Activated CD8-positive, alpha-beta memory T cell treated with anti-CD3 and anti-CD28 coated beads for 4 hours (primary cell): ENCODE measurements at places on chromosomes 7 and 10.

DNA sequence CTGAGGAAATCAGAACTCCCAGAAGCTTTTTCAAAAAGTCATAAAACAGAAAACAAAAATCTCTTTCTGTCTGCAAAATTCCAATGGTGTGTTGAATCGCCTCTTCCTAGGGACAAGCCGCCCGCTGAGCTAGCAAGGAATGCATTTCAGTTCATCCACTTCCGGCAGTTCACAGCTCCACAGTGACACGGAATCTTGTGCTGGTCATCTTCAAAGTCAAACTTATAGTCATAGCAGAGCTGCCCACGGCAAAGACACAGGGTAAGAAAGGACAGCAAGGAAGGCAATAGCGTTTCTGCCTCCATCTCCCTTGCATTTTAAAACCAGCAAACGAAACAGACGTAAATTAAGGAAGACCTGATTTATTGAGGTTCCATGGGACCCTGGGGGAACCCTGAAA lies 111.2 kb downstream of the GALNT11 start:
- no peak for DNase-seq

DNA sequence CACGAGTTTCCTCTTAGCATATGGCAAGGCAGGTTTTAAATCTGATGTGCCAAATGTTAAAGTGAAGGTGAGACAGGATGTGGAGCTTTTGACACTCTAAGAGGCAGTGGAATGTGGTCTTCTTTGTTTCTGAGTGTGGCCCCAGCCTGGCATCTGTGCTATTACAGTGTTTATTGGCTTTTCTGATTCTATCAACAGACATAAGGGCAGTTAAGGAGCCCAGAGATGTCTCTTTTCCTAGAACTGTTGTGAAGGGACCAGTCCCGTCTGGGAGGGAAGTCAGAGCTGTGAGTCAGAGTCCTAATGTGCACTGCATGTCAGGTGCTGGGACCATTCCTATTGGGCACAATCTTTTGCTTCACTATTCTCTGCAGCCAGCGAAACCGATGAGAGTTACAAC lies 32.5 kb downstream of the TRUB1 start:
- DNase-seq, result no peak

DNA sequence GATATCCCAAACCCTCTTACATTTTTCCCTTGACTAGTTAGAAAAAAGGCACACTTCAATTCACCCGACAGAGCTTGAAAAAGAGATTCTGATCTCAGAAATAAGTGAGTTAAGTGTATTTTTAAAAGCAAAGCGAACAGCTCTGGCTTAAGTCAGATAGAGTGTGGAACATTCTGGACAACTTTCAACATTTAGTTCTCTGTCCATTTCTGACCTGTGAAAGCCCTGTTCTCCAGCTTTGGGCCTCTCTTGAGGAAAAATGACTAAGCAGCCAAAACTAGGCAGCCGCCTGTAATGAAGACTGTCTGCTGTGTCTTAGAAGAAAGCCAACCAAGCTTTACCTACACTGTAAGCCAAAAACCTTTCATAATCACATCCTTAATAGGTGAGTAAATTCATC lies 50.5 kb downstream of the CDK6 start:
- DNase-seq, result no peak

GRCh38 chr10:93745408-93746065 lies 12.2 kb upstream of the LGI1 start:
- no peak for DNase-seq

GRCh38 chr7:66043681-66044497 lies 31.7 kb upstream of the ASL start:
- no peak for DNase-seq

GRCh38 chr10:21336476-21337170 lies 188.9 kb downstream of the SKIDA1 start:
- DNase-seq, result no peak

- no peak for DNase-seq
Observed at GRCh38 chr7:105985672-105986215, 22.7 kb downstream of the CDHR3 start.

DNA sequence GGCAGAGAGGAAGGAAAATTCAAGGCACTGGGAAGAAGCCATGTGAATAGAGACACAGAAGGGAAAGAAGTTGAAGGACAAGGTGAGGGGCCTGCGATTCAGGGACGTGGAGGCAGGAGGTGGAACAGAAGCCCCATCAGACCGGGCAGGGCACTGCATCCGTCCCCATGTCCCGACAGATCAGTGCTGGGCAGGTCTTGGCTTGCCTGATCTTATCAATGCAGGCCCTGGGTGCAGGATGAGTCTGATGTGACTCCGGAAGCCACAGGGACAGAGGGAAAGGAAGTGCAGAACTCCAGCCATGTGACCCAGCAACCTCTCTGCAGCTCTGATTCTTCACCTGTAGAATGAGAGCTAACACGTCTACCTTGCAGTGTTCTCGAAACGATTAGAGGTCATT lies 136.2 kb upstream of the CTBP2 start:
- DNase-seq, result no peak

GRCh38 chr10:13231190-13231589 lies 3.0 kb downstream of the UCMA start:
- DNase-seq, result no peak

- no peak for DNase-seq
Observed at GRCh38 chr7:1862560-1862959, 192.5 kb downstream of the ELFN1 start.

DNA sequence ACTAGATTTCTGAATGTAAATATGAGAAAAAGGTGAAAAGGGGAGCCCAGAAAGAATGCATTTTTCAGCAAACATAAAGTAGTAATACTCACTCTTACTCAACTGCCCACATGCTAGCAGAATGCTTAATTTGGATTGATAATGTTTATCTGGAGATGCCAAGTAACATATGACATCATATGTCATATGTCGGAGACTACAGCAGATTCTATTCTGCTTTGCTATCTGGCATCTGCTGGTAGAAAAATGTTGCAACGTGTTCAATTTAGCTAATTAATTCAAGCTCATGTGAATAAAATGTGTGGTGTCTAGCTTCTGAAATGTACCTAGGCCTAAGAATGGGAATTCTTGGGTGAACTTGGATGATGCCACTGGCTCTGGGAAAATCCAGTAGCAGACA lies 4.5 kb downstream of the BBIP1 start:
- DNase-seq, result no peak

DNA sequence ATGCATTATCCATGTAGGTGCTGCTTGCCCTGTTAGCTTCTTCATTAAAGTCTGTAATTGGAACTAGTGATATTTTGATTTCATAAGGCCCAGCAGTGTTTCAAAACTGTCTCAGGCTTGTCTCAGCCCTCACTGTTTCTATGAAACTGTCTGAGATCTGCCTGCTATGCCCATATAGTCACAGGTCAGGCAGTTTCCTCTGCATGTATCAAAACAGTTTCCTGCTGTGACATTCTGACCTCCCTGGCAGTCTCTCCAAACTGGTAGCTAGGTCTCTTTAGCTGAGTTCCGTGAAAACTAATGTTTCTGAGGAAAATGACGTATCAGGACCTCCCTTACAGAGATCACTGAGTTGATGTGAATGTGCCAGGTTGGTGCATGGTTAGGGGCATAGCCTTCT lies 18.9 kb upstream of the SEMA3D start:
- no peak for DNase-seq

DNA sequence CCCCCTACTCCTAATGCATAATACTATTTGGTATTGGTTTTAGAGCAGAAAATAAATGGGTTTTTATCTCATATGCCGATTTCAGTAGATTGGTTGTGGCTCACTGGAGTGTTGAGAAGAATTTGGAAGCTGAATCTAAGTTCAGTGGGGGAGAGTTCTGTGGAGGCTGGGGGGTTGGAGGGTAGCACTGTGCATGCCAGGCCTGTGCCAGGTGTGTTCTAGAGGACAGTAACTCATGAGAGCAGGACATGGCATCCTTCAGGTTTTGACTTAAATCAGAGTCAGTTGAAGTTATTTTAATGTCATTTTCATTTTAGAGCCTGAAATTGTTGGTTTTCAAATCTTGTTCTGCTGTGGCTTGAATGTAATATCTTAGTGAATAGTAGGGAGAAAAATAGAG lies 79.5 kb downstream of the EEPD1 start:
- DNase-seq, result no peak

GRCh38 chr10:132803416-132804210 lies 17.7 kb upstream of the NKX6-2 start:
- no peak for DNase-seq

DNA sequence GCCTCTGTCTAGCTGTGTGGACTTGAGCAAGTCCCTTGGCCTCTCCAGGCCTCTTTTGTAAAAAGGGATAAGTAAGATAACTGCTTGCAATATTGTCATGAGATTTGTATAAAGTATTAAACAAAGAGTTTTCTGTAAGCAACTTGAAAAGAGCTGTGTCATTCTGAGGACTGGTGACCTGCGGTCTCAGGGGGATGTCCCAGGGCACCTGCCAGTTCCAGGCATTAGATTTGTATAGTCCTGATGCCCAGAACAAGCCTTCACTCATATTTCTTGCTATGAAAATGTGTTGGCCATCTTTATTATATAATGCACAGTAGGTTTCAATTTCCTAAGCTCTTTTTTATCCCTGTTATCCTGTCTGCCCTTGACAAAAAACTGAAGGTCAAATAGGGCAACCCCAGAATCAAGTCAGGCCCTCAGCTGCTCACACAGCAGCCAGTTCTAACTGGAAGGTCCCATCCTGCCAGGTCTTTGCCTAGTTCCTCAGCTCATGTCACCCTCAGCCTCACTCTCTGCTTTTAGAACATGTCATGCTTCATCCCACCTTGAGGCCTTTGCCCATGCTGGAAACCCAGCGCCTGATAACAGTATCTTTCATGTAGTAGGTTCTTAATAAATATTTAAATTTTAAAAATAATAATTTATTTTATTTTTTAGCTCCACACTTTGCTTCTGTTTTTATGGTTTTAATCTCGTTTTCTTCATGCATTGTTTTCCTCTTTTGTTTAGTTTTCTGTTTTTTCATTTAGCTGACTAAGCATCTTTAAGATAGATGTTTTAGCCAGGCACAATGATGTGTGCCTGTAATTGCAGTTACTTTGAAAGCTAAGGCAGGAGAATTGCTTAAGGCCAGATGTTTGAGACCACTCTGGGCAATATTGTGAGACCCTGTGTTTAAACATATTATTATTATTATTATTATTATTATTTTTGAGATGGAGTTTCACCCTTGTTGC lies 87.5 kb upstream of the ZNF92 start:
- DNase-seq, result no peak

DNA sequence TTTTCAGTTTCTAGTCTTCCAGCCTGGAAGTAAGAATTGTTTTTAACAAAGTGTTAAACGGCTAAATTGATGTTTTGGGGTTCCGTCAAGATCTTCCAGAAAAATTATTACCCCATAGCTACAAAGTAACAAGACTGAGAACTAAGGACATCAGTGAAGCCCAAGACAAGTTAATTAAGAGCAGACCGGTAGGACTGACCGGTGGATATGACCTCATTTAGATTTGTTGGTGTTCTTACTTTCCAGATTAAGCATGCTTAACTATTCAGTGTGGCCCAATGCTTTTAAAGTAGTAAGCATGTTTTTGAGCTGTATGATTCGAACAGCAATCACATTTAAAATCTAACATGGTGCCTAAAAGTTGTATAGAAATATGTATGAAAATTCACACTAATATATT lies 73.1 kb upstream of the RPA3 start:
- DNase-seq, result no peak

DNA sequence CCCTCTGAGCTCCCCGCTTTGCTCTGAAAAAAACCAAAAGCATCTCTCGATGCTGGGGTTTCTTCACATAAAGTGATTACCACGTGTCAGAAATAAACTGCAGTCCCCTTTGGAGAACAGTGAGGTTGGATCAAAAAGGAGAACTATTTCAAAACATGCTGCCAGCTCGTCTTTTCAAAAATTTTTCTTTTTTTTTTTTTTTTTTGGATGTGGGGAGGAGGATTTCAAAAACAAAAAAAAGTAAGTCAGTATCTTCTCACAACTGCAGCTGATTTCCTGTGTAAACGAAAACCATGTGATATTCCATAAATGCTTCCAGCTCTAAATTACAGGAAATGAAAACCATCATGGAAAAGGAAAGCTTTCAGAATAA lies 155.0 kb upstream of the LYZL2 start:
- DNase-seq, result no peak

- no peak for DNase-seq
Observed at GRCh38 chr7:106346678-106347217, 62.0 kb upstream of the NAMPT start.
